Activated T-cell treated with anti-CD3 and anti-CD28 coated beads, Interleukin-2, amount 50 U/mL, for 72 hours (primary cell): ENCODE measurements at places on chromosomes 3 and 15. TPM values are rescaled to one million over a fixed set of nuclear protein-coding genes. Genes with fewer than 3 reads are reported as not detected.

DNA sequence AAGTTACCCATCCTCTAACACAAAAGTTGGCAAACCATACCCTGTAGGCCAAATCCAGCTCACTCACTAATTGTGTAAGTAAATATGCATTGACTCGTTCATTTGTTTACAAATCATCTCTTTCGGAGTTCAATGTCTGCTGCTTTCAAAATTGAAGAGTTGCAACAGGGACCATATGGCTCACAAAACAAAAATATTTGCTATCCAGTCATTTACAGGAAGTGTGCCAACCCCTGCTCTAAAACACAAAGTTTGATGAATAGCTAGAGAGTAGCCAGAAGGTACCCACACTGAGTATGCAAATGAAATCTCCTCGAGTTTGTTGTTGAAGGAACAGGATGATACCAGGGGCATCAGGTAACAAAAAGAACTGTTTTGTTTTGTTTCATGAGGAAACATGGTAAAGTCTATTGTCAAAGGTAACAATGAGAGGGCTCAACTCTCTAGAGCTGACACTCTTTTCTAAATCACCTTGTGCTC lies 236.2 kb upstream of the THBS1 start:
- H3K36me3 ChIP-seq = no peaks in the 10 kb centered on the region
- no peaks in the 10 kb centered on the region for H3K4me1 ChIP-seq
- H3K4me3 ChIP-seq = no peak overlapping the region
- no peak for DNase-seq
- no peak overlapping the region for H3K27ac ChIP-seq

DNA sequence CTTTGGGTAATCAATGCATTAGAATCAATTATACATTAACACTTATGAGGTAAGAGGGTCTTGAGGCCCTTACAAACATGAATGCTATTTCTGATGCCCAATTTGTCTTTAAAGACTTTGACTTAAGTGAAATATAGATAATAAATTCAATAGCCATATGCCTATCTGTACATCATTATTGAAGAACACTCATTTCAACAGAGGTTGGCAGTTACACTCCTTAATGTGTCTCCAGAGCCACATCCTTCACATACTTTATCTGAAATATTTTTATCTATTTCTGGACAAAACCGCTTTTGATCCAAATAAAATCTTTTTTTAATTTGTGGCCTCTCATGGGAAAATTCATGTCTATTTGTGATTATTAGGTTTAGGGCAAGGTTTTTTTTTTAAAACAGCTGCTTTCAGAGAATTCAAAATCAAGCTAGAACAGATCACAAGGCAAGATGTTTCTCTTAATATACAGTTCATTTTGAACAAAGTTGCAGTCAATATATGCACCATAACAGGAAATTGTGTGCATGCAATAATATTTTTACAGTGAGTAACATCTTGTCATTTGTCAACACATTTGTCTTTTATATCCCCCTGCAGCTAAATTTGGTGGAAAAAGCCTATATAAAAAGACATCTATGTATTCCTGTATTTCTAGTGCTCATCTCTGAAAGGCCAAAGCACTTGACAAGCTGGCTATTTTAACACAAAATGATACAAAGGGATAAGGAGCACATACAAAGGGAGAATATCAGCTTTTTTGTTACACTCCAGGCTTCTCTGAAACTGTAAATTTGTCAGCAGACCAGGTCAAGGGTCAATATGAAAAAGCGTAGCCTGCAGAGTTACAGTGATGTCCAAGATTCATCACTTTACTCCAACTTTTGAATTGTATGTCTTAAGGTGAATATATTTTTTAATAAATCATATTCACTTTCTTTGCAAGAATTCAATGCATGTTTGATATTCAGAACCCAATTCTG lies 146.2 kb upstream of the DPH6 start:
- H3K36me3 ChIP-seq = no peaks in the 10 kb centered on the region
- no peak for DNase-seq
- peaks cover 9% of the 10 kb centered on the region for H3K27me3 ChIP-seq
- H3K4me1 ChIP-seq = no peaks in the 10 kb centered on the region
- no peak overlapping the region for H3K27ac ChIP-seq

DNA sequence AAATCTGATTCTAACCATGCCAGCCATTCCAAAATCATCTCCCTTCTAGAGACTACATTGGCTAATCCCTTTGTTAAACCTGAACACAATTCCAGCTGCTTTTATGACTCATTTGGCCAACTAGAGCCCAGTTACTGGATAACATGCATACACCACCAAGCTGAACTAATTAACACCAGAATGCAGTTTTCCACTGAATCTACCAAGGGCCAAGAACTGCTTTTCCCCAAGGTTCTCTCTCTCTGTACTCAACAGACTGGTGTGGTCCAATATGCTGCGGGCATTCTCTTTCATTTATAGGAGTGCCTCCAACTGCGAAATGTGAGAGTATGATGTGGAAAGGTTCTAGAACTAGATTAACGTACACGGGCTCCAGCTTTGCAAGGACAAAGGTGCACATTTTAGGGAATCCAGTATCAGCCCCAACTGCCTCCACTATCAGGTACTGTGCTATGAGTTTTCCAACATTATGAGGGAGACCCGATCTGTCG lies 1.5 kb downstream of the CHSY1 start:
- H3K4me1 ChIP-seq = peaks cover 72% of the 10 kb centered on the region
- no peak for DNase-seq
- peaks cover 5% of the 10 kb centered on the region for H3K36me3 ChIP-seq
- H3K27ac ChIP-seq = peak overlapping the region; percentile 19
- no peaks in the 10 kb centered on the region for H3K27me3 ChIP-seq
- H3K4me3 ChIP-seq = peak overlapping the region; percentile 81

GRCh38 chr15:98789020-98789419 lies 140.7 kb downstream of the IGF1R start:
- peak overlapping the region; percentile 6 for H3K27ac ChIP-seq
- no peak overlapping the region for H3K4me3 ChIP-seq
- DNase-seq = no peak
- no peaks in the 10 kb centered on the region for H3K36me3 ChIP-seq
- peaks cover 72% of the 10 kb centered on the region for H3K4me1 ChIP-seq

DNA sequence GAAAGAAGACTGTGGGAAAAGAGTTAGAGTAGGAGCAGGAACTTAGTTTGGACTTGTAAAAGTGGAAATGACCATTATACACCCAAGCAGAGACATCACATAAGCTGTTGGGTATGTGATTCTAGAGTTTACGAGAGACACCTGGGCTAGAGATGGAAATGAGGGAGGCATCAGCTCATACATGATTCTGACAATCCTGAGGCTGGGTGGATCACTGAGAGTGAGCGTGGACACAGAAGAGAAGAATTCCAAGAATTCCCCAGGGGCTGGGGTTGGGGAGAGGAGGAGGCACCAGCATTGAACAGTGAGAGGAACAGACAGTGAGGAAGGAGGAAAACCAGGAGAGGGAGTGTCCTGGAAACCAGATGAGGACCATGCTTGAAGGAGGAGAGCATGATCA lies 113.5 kb downstream of the KCNAB1 start:
- no peak overlapping the region for H3K4me3 ChIP-seq
- H3K36me3 ChIP-seq = no peaks in the 10 kb centered on the region
- peaks cover 32% of the 10 kb centered on the region for H3K27me3 ChIP-seq
- no peak overlapping the region for H3K27ac ChIP-seq
- no peak for DNase-seq

GRCh38 chr15:27172821-27173220 lies 201.8 kb downstream of the GABRG3 start:
- DNase-seq = no peak
- peaks cover 3% of the 10 kb centered on the region for H3K36me3 ChIP-seq
- no peaks in the 10 kb centered on the region for H3K4me1 ChIP-seq
- no peak overlapping the region for H3K4me3 ChIP-seq

GRCh38 chr3:134291319-134292254 lies 40.9 kb upstream of the RYK start:
- peaks cover 44% of the 10 kb centered on the region for H3K27me3 ChIP-seq
- no peak for DNase-seq
- H3K27ac ChIP-seq = no peak overlapping the region
- H3K4me1 ChIP-seq = peaks cover 4% of the 10 kb centered on the region
- H3K36me3 ChIP-seq = peaks cover 5% of the 10 kb centered on the region

GRCh38 chr3:37240170-37240945 lies 66.0 kb upstream of the LRRFIP2 start:
- H3K27me3 ChIP-seq = peaks cover 10% of the 10 kb centered on the region
- peak overlapping the region; percentile 37 for H3K27ac ChIP-seq
- DNase-seq = no peak
- H3K4me3 ChIP-seq = no peak overlapping the region
- peaks cover 26% of the 10 kb centered on the region for H3K4me1 ChIP-seq

DNA sequence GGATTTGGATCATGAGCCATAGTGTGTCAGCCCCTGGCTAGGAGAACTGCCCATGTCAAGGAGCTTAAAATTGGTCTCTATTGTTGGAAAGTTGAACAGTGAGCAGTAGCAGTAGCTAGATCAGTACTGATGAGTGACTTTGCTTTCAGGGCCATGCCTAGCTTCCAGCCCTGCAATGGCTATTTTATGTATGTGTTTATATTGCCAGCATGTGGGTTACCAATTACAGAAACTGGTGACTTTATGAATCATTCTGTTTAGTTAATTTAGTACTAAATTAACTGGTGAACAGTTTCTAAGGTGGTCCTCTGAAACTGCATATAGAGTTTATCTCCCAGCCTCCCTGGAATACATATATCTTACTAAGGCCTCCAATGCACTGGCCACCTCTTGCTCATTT lies 908.1 kb upstream of the ALCAM start:
- H3K4me1 ChIP-seq = no peaks in the 10 kb centered on the region
- H3K4me3 ChIP-seq = no peak overlapping the region
- H3K27me3 ChIP-seq = no peaks in the 10 kb centered on the region
- H3K27ac ChIP-seq = no peak overlapping the region

GRCh38 chr3:151439652-151440125 lies 21.2 kb downstream of the IGSF10 start:
- no peak overlapping the region for H3K27ac ChIP-seq
- no peaks in the 10 kb centered on the region for H3K27me3 ChIP-seq
- peak; percentile 5 for DNase-seq
- H3K4me3 ChIP-seq = no peak overlapping the region

GRCh38 chr3:51619983-51620382 lies 51.1 kb upstream of the TEX264 start:
- H3K27ac ChIP-seq = no peak overlapping the region
- H3K4me1 ChIP-seq = peaks cover 28% of the 10 kb centered on the region
- no peak overlapping the region for H3K4me3 ChIP-seq
- no peaks in the 10 kb centered on the region for H3K27me3 ChIP-seq

GRCh38 chr3:23501201-23501802 lies 298.2 kb downstream of the UBE2E2 start:
- H3K4me1 ChIP-seq = no peaks in the 10 kb centered on the region
- H3K4me3 ChIP-seq = no peak overlapping the region
- no peaks in the 10 kb centered on the region for H3K36me3 ChIP-seq
- DNase-seq = no peak

DNA sequence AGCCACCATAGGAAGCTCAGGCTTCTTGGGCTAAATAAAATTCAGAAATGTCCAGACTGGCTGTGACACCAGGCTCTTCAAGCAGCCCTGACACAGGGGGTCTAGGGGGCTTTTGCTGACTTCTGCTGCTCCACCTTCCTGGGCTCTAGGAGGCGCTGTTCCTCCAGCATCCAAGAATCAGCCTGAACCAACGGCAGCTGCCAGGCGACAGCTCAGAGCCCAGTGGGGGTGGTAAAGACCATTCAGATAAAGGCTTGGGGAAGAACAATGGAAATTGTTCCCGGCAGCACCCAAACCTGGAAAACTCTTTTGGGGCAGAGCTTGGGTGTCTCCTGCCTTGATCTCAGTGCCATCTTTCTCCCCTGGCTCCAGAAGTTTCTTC lies 21.6 kb upstream of the PSTPIP1 start:
- no peaks in the 10 kb centered on the region for H3K36me3 ChIP-seq
- peaks cover 34% of the 10 kb centered on the region for H3K4me1 ChIP-seq
- H3K27me3 ChIP-seq = no peaks in the 10 kb centered on the region
- H3K4me3 ChIP-seq = no peak overlapping the region
- DNase-seq = peak; percentile 73

DNA sequence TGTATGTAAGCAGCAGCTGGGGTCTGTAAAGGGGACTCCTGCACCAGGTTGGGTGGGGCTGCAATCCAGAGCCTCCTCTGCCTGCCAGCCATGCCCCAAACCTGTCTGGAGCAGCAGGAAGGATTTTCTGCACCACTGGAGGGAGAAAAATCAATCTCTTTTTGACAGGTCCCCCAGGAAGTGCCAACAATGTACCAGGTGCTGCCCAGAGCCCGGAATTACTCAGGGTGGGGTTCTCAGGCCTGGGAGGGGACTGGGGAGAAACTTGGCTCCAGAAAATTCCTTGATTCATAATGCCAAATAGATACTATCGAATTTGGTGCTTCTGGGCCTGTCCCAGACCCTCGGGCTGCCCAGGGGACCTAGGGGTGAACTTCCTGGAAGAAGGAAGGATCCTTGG lies 52.6 kb downstream of the WNT7A start:
- no peak overlapping the region for H3K27ac ChIP-seq
- no peak for DNase-seq
- no peaks in the 10 kb centered on the region for H3K27me3 ChIP-seq
- H3K4me3 ChIP-seq = no peak overlapping the region
- H3K36me3 ChIP-seq = no peaks in the 10 kb centered on the region
- no peaks in the 10 kb centered on the region for H3K4me1 ChIP-seq

DNA sequence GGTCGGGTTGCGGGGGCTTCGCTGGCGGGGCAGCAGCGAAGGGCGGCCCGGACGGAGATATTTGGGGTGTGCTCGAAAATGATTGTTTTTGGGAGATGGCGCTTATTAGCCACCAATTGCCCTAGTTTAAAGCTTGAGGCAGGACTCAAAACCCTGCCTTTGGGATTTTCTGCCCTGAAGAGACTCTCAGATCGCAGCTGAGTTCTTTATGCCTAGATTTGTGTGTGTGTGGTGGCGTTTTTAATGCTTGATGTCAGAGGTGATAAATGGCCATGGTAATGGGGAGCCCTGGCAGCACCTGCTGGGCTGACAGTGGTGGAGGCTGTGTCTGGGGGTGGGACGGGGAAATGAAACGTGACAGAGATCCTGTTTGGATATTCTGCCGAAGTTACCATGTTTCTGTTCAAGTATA lies 604 bp downstream of the KCTD6 start:
- peak; percentile 38 for DNase-seq
- H3K36me3 ChIP-seq = no peaks in the 10 kb centered on the region
- peaks cover 59% of the 10 kb centered on the region for H3K4me1 ChIP-seq
- H3K27me3 ChIP-seq = peaks cover 30% of the 10 kb centered on the region
- peak overlapping the region; percentile 90 for H3K4me3 ChIP-seq

DNA sequence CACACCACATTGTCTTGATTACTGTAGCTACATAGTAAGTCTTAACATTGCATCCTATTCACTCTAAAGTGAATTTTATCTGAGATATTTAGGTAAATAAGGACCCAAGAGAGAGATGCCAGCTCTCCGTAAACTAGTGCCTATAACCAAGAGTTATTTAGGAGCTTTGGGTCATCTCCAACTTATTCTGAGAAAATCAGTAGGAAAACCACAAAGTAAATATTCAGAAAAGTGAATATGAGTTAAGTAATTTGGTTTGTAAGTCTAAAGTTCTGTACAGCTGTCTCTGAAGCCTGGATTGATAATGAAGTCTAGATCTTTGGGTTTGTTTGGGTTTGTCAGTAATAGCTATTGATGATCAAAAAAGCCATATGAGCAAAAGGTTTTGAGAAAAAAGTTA lies 120.0 kb downstream of the FNDC3B start:
- H3K36me3 ChIP-seq = no peaks in the 10 kb centered on the region
- H3K27me3 ChIP-seq = no peaks in the 10 kb centered on the region
- H3K27ac ChIP-seq = peak overlapping the region; percentile 33
- H3K4me1 ChIP-seq = peaks cover 9% of the 10 kb centered on the region
- H3K4me3 ChIP-seq = no peak overlapping the region

Gene GOLGA6L10
- 2.6 TPM for total RNA-seq

Gene INSYN1
- total RNA-seq = not detected

Gene CTDSPL
- 6.3 TPM for total RNA-seq
